Smooth muscle cell of trachea (primary cell): ENCODE measurements at places on chromosomes 12 and 14. TPM values are rescaled to one million over a fixed set of nuclear protein-coding genes. Genes with fewer than 3 reads are reported as not detected.

Gene TPH2
- not detected in 2 replicates for total RNA-seq

Gene EFS
- 1.7 and 4.8 TPM in 2 replicates for total RNA-seq

Gene KRT86
- not detected in 2 replicates for total RNA-seq

Gene KRT2
- not detected in 2 replicates for total RNA-seq

Gene SLC17A8
- total RNA-seq, result not detected in 2 replicates

Gene HOXC12
- total RNA-seq, result not detected in 2 replicates

Gene FAM186B
- 0.29 and 0.99 TPM in 2 replicates for total RNA-seq

Gene FBLN5
- 49.5 and 52.9 TPM in 2 replicates for total RNA-seq

Gene APOLD1
- total RNA-seq, result 2.6 and 13.7 TPM in 2 replicates

Gene GYS2
- not detected in 2 replicates for total RNA-seq
